HuH-7 (cell line): ENCODE measurements at places on chromosomes 16 and 17.

DNA sequence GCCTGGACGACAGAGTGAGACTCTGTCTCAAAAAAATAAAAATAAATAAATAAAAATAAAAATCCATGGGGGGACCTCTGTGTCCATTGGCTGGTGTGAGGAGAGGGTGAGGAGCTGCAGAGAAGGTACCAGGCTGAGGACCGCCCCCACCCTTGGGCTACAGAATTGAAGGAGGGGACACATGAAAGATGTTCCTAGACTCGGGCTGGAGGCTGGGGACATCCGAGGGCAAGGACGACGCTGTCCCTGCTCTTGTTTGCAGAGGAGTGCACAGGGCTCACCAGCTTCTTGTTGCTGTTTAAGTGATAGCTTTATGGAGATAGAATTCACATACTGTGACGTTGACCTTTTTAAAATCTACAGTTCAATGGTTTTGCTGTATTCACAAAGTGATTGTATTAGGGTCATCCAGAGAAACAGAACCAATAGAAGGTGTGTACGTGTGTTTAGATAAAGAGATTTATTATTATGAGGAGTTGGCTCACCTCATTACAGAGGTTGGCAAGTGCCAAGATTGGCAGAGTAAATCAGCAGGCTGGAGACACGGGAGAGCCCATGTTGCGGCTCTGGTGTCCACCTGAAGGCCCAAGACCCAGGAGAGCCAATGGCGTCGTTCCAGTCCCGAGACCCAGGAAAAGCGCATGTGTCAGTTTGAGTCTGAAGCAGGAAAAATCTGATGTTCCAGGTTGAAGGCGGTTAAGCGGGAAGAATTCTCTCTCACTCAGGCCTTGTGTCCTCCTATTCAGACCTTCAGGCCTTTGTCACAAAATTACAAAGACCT lies 320.7 kb downstream of the SEC14L1 start:
- no peak for DNase-seq

DNA sequence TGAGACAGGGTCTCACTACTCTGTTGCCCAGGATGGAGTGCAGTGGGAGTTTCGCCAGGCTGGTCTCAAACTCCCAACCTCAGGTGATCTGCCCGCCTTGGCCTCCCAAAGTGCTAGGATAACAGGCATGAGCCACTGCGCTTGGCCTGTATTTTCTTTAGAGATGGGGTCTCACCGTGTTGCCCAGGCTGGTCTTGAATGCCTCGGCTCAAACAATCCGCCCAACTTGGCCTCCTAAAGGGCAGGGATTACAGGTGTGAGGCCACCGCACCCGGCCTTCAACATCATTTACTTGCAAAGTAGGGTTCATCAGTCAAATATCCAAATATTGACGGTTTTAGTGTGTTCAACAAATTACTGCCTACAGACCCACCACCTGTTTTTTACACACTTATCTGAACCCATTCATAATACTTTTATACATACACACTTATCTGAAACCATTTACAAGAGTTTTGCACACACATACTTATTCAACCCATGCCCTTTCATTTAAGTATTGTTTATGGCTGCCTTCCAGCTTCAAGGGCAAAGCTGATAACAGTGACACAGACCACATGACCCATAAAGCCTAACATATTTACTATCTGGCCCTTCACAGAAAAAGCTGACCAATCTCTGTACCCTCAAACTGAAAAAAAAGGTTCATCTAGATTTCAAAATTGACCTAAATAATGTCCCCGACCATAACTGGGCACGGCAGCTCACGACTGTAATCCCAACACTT lies 11.9 kb downstream of the TMEM170A start:
- DNase-seq, result no peak

DNA sequence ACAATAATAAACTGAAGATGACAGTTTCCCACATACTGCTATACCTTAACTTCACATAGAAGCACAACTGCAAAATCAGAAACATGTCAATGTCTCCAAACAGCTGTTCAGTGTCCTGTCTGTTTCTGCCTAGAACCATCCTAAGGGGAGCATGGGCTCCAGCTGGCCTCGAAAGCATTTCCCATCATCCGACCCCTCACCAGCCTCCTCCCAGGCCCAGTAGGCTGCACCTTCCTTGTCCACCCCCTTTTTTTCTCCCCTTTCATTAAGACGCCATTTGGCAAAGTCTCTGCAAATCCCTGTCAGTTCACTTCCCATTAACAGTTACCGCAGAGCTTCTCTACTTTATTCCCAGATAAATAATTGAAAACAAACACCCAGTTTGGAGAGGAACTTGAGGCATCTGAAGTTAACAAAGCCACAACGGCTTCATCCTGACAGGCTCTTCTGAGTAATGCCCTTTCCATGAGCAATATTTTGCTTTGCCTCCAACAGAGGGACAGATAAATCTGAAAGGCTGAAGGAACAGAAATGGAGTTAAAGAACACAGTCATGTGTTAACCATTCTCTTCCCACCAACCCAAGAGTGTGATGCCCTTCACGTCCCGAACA lies 65.3 kb downstream of the SLC39A11 start:
- no peak for DNase-seq

- DNase-seq, result no peak
Measured at GRCh38 chr17:44008205-44008909, 3.9 kb downstream of the NAGS start.

- no peak for DNase-seq
Measured at GRCh38 chr16:67391424-67392300, 1.6 kb downstream of the TPPP3 start.
